SK-N-MC (cell line): ENCODE measurements at places on chromosomes 5 and 9.

DNA sequence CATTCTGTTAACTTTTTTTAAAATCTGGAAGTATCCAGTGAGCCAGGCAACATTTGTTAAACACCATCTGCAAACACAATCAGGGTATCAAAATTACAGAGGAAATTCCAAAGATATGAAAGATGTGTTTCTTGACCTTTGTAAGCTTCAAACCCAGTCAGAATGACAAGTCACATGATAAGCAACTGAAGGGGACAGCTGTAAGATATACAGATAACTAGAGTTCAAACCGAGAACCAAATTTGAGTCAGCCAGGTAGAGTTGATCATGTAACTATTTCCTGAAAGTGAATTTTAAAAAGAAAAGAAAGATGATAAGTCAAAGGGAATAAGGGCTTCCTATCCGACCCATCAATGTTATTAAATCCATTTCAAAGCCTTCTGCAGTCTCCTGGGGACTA, 196.2 kb downstream of the DEPDC1B start:
- DNase-seq: no peak

GRCh38 chr9:137138058-137138721, 764 bp upstream of the GRIN1 start:
- DNase-seq: no peak

DNA sequence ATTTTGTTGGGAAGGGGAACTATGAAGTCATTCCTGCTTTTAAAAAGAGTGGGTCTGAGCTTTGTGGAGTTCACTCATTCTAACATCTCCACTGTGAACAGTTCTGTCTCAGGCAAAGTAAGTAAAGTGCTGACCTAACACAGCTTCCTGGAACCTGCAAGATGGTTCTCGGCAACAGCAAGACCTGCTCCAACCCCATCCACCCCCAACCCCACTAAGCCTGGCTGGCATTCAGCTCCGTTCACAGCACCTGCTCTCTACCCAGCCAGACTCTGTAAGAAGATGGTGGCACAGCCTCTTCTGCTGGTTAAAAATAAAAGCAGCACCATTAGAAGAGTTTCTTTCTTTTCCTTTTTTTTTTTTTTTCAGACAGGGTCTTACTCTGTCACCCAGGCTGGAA, 42.0 kb downstream of the EPB41L4B start:
- DNase-seq: no peak

GRCh38 chr9:19698960-19699359, 89.9 kb downstream of the SLC24A2 start:
- no peak for DNase-seq

- DNase-seq: no peak
Observed at GRCh38 chr9:3475300-3476020, 50.3 kb downstream of the RFX3 start.

DNA sequence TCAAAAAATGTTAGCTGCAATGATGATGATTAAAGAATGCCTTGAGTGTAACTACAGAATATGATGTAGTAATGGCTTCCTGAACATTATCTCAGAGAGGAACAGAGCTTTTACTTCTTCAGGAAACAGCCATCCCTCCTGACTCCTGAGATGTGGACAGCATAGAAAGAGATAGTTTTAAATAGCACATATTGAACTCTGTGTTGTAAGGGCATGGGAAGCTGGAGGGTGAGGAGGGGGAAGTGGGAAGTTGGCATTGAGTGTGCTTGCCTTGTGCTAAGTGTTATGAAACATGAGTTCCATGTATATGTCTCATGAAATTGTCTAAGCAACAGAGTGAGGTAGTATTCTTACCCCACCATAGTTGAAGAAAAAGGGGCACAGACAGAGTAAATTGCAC, 161.5 kb upstream of the SLC28A3 start:
- DNase-seq: no peak

DNA sequence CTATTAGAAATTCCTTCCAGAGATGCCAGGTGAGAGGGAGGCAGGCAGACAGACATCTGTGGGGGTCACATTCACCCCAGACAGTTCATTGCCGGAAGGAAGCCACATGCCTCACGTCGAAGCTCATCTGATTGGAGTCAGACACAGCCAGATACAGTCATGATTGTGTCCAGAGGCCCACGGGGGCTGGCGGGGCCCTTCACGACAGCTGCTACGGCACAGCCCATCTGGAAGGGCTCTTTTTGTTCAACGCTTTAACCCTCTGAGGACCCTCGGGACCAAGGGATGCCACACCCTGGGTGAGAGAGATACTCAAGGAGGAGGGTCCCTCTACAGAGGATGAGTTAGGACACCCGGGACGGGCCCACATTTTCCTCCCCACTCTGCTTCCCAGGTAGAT, 31.9 kb upstream of the GABRP start:
- no peak for DNase-seq

- DNase-seq: no peak
Observed at GRCh38 chr9:121735065-121735792, 83.8 kb downstream of the DAB2IP start.

DNA sequence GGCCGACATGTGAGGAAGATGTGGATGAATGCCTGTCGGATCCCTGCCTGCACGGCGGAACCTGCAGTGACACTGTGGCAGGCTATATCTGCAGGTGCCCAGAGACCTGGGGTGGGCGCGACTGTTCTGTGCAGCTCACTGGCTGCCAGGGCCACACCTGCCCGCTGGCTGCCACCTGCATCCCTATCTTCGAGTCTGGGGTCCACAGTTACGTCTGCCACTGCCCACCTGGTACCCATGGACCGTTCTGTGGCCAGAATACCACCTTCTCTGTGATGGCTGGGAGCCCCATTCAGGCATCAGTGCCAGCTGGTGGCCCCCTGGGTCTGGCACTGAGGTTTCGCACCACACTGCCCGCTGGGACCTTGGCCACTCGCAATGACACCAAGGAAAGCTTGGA, 14.1 kb downstream of the CRB2 start:
- no peak for DNase-seq

DNA sequence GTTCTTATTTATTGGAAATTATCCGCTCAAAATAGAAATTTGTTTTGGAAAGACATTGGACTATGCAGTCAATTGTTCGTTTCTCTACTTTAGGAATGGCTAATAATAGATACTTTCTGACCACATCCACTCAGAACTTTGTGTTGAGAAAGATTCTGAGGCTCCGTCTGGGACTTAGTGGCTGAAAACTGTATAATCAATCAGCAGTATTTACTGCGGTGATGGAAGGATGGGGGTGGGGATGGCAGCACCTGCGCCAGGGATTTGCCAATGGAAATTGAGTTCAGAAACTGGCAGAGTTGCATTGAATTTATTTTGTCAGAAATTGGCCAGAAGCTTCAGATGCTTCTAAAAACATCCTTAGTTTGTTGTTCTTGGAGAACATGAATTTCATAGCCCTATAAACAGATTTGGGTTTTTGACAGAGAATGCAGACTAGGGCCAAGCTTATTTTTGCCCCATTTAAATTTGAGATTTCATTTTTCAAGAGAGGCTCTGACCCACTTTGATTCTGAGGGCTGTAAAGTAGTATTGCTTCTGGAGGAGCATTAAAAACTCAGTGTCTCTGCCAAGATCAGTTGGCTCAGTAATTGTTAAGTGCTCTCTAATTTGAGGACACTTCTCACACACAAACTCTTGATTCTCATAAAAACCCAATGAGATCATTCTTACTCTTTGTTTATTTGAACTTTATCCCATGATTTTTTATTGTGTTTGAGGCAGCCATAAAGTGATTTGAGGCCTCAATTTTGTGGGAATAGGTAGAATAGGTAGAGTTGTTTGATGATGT, 215.1 kb downstream of the CD180 start:
- DNase-seq: no peak

GRCh38 chr5:158499075-158499891, 600.4 kb downstream of the EBF1 start:
- DNase-seq: no peak

DNA sequence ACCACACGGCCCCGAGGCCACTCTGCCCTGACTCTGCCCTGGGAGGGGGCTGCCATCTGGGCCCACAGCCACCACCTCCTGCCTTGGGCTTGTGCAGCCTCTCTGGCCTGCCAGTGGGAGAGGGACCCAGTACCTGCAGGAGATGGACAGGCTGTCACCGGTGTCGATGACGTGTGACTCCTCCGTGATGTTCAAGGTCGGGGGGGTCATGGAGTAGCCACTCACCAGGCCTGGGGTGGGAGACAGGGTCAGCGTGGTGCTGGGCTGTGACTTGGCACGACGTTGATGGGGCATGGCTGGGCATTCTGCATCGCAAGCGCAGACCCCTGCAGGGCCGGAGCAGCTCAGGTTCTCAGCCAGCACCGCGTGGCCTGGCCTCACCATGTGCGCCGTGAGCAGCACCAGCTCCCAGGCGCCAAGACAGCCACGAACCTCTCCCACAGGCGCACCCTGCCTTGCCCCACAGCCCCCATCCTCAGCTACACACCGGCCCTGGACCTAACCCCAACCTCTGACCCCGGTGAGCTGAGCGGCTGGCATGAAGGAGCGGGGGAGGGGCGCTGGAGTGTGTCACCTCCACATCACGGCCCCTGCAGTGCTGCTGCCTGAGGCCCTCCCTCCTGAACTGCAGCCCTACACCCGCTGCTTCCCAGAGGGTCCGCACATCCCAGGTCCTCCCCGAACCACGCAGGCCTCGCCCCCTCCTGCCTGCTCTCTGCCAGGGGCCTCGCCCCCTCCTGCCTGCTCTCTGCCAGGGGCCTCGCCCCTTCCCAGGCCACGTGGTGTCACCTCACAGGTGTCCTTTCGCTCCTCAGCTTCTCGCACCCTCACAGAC, 17.6 kb downstream of the FLT4 start:
- DNase-seq: no peak

DNA sequence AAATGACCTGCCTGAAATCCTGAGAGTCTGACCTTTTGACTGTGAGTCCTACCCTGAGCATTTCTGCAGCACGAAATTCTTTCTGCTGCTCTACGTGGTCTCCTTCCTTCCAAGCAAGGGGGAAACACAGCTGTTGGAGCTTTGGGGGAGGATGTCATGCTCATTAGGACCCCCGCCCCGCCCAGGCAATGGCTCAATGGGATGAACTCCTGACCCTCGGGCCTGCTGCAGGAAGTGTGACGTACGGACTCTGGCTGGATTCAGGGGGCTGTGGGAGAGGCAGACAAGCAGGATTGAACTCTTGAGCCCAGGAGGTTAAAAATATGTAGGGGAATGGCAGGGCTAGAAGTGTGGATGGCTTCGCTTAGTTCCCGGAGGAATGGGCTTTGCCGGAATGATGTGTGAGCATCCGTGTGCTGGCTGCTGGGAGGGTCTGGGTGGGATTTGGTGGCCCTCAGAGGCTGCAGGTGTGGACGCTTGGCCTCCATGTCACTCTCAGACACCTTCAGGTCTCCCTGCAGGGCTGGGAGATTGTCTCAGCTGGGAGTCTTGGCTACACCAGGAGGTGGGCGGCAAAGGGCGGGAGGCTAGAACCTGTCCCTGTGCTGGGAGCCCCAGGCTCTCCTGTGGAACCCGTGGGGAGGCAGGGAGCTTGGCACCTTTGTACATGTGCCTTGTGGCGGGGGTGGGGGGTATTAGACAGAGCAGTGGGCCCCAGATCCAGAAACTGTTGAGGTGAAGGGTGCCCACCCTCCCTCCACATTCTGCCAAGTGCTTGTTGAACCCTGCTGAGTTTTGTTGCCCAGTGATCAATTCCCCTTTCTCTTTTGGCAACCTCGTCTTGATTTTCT, 26.3 kb downstream of the STC2 start:
- DNase-seq: no peak

GRCh38 chr9:99978221-99978620, 71.8 kb downstream of the STX17 start:
- no peak for DNase-seq
